SK-N-DZ (cell line): ENCODE measurements at places on chromosomes 7 and 10.

DNA sequence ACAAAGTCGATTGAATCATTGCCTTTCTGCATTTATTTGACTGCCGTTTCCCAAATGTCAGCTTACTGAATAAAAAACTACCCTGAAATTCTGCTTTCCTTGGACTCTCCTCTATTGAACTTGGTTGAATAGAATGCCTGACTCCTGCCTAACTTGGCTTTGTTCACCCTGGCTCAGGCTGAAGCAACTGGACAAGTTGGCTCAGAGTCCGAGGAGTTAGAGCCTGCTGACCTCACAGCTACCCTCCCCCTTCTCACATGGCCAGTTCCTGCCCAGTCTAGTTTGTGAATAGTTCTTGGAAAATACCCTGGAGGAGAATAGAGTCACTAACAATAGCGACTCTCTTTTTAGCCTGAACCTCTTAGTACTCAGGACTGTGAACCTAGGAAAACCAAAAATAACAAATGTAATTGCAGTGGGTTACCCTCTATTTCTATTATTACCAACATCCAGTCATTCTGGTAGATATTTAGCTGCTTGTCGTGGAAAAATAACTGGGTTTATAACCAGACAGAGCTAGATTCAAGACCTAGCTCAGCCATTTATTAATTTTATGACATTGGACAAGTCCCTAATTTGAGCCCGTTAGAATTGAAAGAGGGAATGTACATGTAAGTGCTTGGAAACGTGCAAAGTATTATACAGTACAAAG is 17.3 kb upstream of the NRBF2 start:
- DNase-seq: no peak

DNA sequence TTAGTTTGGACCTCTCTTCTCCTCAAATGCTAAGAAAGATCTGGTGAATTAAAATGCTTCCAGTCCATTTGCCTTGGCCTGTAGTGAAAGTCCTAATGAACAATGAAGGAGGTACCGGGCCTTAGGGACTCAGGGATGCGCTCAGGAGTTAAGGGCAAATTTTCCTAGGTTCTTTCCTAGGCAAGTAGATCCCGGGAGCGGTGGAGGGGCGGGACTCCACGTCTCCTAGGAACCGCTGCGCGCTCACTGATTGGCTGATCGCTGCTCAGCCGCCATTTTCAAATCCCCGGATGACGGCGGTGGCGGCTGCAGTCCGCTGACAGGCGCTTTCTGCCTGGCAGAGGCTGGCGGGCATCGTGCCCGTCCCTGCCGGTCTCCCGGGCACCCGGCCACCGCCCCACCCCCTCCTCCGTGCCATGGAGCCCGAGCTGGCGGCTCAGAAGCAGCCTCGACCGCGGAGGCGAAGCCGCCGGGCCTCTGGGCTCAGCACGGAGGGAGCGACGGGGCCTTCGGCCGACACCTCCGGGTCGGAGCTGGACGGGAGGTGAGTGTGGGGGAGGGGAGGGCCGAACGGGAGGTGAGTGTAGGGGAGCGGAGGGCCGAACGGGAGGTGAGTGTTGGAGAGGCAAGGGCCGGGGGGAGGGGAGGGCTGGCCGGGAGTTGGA is at the start of gene NET1:
Gene NET1, plus strand, starts transcription at position 281 of the 665 bp plus-strand sequence. Its CDS starts 136 bp downstream, at position 417.
- DNase-seq: peak; percentile 99

DNA sequence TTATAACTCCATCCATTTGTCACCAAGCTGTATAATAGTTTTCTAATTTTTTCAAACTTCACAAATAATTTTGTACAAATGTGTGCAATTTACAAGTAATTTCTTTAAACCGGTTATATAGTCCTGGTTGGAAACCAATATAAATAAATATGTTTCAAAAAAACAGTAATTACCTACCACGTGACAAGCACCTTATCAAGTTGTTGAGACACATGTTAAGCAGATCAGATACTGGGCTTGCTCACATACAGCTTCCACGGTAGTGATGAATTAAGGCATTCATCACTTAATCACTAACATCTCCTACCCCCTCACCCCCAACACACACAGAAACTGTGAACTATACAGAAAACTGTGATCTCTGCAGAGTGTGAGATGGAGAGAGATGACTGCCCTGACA is 630.0 kb upstream of the MBL2 start:
- no peak for DNase-seq

DNA sequence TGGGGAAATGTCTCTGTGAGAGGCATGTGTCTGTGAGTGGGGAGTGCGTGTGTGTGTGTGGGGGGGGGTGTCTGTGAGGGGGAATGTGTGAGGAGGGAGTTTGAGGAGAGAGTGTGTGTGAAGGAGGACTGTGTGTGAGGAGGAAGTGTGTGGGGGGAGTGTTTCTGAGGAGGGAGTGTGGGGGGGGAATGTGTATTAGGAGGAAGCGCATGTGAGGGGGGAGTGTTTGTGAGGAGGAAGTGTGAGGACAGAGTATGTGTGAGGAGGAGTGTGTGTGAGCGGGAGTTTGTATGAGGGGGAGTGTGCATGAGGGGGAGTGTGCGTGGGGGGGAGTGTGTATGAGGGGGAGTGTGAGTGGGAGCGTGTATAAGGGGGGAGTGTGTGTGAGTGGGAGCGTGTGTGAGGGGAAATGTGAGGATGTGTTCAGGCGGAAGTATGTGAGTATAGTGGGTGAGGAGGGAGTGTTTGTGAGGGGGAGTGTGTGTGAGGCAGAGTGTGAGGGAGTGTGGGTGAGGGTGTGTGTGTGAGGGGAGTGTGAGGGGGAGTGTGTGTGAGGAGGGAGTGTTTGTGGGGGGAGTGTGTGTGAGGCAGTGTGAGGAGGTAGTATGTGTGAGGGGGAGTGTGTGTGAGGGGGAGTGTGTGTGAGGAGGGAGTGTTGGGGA is 21.8 kb upstream of the PTPRN2 start:
- no peak for DNase-seq

DNA sequence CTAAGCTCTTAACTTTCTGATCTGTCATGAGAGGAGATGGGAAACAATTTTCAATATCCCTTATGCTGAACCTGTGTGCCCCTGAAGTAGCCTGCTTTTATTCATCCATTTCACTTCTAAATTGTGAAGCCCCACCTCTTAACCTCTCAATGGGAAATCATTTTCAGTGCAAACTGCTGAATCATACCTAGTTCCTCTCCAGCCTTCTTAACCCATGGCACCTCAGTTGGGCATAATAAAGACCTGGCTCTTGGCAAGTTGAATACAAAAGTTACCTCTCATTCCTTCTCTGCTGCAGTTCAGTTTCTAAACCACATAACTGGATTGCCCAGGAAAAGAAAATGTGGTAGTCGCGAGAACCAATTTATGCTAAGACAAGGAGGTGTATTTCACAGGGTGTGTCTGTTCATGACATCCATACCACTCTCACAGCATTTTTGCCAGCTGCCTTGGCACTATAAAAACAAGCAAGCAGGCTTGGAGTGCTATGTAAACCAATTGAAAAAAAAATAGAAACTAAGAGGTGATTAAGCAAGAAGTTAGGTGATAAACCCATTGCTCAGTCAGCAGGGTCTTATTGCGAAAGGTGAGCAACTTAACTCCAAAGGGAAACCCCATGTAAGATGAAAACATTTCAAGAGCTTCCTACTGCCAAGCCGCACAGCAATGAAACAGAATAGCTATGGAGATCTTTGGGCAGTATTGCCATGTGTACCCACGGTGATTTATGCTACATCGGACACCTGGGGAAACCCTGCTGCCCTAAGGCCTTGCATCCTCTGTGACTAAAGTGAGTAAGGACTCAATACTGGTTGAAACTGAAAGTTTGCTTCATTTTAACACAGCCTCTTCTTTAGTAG is 57.0 kb upstream of the DKK1 start:
- no peak for DNase-seq

GRCh38 chr10:132468216-132468615 is 69.4 kb upstream of the INPP5A start:
- no peak for DNase-seq

DNA sequence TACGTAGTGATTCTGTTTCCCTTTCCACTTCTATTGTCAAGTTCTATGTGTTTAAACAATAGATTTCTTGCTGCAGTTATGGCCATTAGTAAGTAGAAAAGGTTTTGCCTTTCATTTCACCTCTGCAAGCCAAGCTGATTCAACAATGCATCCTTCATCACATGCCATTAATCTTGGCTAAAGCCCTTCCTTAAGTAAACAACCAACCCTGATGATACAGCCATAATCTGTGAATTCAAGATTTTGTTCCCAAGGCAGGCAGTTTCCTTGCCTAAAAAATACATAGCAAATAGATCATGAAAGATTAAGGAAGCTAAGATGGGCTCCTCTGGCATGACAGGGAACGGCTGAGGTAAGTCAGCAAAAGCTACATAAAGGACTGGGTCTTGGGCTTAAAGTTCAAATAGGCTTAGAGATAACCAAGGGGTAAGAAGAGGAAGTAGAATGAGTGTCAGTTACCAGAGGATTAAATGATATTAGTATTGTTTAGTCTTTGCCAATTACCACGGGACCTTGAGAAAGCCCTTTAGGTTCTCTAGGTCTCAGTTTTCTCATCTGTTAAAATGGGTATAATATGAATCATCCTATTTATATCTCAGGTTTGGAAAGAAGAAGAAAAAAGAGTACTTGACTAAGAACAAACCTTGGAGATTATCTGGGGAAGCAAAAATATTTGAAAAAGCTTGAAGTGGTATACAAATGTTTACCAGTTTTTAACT is 35.9 kb upstream of the ANK3 start:
- no peak for DNase-seq

DNA sequence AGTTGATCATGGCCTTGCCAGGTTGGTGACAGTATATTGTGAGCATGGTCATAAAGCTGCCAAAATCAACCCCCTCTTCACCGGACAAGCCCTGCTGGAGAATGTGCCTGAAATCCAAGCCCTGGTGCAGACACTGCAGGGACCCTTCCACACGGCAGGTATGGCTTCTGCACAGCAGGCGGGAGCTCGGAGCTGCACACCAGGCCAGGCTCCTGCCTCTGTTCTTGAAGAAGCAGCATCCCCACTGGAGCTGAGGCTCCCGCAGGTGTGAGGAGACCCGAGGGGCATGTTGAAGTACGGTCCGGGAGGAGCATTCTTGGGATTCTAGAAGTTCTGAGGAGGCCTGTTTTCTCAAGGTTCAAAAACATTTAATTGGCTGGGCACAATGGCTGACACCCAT is 12.7 kb downstream of the DHTKD1 start:
- no peak for DNase-seq

GRCh38 chr7:85261336-85261735 is 74.5 kb upstream of the SEMA3D start:
- DNase-seq: no peak

DNA sequence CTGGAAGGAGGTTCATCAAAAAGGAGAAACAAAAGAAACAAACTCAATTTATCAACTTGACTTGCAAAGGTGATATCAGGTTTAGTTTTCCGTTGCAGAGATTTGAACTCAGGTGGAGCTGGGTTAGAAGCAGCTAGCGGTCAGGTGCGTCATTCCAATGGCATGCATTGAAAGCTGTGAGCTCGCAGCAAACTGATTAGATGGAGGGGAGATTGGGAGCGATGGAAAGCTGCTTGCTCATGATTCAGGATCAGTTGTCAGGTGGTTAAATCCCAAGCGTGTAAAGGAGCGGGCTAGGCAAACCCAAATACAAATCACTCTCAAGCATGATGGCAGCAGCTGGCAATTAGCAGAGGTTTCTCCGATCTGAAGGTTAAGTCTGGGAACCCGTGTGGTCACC is 49.3 kb upstream of the AFAP1L2 start:
- no peak for DNase-seq

- DNase-seq: no peak
Measured at GRCh38 chr10:112791447-112791846, 158.6 kb upstream of the TCF7L2 start.

- DNase-seq: peak; percentile 54
Measured at GRCh38 chr7:131625817-131626372, 69.5 kb upstream of the PODXL start.

DNA sequence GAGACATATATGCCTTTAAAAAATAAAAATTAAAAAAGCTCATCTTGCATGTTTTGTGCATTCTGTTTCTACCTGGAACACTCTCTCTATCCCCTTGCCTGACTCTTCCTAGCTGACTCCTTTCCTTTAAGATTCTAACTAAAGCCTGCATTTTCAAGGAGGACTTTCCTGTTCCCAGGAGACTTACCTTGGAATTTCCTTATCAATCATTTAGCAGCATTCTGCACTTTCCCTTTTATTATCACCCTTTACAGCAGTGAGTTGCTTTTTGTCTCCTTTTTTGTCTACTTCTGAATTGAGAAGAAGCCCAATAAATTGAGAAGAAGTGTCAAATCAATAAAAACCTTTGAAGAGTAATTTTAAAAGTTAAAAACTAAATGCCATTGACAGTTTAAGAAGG is 142.2 kb upstream of the TMEM196 start:
- no peak for DNase-seq

DNA sequence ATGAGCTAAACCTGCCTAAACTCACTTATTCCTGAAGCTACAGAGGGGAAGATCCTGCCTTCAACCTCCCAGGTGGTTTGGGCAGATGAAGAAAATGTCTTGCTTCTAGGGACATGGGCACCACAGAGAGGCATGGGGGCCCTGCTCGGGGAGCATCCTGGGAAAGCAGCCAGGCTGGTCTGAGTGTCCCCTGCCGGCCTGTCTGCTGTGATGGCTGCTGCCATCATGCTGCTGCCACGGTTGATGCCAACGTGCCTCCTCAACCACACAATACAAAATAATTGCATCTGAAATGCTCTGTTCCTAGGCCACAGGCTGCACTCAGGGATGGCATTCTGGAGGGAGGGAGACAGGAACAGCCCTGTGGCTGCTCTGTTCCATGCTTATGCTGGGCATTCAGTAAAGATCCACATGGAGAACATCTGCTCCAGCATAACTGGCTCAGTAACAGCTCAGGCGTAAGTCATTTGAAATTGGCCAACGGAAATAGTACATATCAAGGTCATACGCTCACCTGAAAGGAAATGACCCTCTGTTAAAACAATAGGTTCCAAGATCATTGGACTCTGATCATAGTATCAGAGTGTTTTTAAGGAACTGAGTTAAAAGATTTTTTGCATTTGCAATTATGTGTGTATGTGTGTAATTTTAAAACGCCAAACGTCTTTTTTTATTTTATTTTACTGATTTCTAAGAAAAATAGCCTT is 299.0 kb downstream of the TNS3 start:
- no peak for DNase-seq

DNA sequence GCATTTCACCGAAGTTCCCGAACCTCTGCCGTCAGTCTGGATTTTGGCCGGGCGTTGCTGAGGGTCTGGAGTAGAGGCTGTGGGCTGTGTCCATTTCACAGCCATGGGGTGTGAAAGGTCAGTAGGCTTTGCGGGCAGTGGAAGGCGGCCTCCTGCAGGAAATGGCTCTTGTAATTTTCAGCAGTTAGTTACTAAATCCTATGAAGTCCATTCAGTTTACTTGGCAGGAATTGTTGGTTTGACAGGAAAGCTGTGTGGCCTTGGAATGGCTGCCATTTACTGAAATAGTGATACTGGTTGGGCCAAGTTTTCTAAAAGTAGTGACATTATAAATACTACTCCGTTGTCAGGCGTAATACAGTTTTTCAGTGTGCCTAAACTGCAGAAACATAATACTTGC is 303.7 kb downstream of the CCDC3 start:
- DNase-seq: no peak

- no peak for DNase-seq
Measured at GRCh38 chr10:88946965-88947590, 5.5 kb downstream of the ACTA2 start.

DNA sequence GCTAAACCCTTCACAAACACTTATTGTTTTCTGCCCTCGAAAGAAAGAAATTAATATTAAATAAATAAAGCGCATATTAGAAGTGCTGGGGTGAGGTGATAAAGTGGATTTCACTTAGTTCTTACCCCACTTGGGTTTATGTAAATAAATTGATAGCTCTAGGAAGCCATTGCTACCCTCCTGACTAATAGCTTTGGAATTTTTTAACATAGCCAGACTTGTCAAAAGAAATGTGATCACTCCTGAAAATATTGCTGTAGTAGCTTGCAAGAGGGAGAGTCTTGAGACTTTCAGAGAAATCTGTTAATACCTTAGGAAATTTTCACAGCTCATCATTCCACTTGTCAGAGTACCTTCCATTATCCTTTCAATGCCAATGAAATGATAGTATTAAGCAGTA is 7.6 kb downstream of the ARL5B start:
- DNase-seq: no peak
